ENCODE measurements at places on chromosomes 2 and 18.
A peak's percentile ranks its signal among the peaks of the same experiment; 100 is the strongest.

DNA sequence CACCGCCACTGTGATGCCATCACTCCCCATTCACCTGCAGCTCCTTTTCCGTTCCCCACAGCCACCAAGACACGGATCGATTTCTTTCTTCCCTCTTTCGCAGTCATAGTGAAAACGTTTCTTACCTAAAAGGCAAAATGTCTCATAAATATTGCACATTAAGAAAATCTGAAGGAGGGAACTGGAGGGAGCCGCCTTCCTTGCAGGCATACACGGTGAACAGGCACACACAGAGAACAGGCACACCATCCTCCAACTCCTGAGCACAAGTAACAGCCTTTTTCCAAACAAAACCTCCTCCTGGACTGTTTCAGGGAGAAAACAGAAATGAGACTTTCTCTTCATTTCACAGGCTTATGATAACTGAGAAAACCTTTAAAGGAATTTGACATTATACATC is 17.0 kb downstream of the MRPS5 start:
- DNase-seq: no peak

- DNase-seq: no peak
Measured at GRCh38 chr2:52141076-52141475, 1109.1 kb upstream of the NRXN1 start.

DNA sequence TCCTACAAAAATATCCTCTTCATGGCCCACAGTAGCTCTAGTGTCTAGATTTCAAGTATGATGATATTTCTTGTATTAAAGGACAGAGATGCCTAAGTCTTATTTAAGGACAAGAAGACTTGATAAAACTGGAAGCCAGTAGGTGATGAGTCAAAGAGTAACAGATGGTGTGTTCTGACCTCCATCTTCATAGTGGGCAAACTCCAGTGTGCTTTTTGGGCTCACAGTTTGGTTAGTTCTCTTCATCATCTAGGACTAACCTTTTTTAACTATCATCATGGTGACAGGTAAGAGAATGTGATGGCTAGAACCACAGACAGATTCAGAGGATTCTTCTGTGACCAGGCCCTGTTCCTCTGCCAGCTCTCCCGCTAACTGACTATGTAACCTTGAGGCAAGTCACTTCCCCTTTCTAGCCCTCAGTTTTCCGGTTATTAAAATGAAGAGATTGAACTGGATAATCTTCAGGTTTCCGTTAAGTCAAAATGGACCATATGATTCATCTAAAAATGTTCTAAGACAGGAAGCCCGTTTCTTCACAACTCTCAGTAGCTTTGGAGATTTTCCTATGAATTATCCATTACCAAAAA is 140.3 kb upstream of the RASGRP3 start:
- DNase-seq: no peak

GRCh38 chr2:53234548-53234903 is 533.1 kb upstream of the CHAC2 start:
- DNase-seq: no peak

GRCh38 chr2:104900608-104901007 is 46.7 kb downstream of the POU3F3 start:
- no peak for DNase-seq

- no peak for DNase-seq
Measured at GRCh38 chr18:37457341-37457740, 108.3 kb downstream of the CELF4 start.

DNA sequence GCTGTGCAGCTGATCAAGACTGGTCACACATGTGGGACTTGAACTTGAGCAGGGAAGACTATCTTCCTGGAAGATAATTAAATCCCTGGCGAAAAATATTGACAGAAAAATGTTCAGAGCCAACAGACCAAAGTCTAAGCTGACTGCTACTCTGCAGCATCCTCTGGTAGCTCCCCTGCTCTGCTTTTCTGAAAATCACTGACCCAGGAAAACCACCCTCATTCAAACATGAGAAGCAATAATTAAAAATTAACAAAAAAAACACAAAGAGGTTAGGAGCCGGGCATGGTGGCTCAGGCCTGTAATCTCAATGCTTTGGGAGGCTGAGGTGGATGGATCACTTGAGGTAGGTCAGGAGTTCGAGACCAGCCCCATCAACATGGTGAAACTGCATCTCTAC is 151.9 kb downstream of the SCG2 start:
- DNase-seq: no peak

- no peak for DNase-seq
Measured at GRCh38 chr18:57150081-57150480, 3.2 kb downstream of the BOD1L2 start.

- DNase-seq: peak; percentile 31
Measured at GRCh38 chr2:29014811-29015421, 33.8 kb downstream of the TOGARAM2 start.

GRCh38 chr2:25684577-25685473 is 11.4 kb upstream of the DTNB start:
- no peak for DNase-seq

DNA sequence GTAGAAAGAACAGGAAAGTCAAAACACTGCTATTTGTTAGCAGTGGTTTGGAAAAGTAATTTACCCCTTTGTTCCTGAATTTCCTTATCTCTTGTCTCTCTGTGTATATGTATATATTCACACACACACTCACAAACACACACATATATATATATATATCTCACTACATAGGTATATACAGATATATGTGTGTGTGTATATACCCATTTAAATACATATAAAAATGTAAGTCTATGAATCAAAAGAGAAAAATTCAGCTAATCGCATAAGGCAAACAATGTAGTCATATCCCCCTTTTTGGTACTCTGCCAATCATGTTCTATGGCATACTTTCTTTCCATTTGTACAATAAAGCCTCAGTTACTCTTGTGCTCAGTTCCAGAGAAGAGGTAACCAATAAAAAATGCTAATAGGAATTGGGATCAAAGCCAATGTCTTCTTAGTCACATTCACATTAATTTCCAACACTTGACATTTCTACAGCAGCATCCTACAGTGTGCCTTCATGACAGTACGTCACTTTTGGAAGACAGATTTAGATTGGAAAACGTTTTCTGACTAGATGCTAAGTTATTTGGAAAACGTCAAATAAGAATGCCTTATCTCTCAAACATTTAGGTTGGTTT is 94.6 kb downstream of the MC4R start:
- DNase-seq: no peak

- no peak for DNase-seq
Measured at GRCh38 chr2:145764631-145765030, 1244.7 kb upstream of the ZEB2 start.

DNA sequence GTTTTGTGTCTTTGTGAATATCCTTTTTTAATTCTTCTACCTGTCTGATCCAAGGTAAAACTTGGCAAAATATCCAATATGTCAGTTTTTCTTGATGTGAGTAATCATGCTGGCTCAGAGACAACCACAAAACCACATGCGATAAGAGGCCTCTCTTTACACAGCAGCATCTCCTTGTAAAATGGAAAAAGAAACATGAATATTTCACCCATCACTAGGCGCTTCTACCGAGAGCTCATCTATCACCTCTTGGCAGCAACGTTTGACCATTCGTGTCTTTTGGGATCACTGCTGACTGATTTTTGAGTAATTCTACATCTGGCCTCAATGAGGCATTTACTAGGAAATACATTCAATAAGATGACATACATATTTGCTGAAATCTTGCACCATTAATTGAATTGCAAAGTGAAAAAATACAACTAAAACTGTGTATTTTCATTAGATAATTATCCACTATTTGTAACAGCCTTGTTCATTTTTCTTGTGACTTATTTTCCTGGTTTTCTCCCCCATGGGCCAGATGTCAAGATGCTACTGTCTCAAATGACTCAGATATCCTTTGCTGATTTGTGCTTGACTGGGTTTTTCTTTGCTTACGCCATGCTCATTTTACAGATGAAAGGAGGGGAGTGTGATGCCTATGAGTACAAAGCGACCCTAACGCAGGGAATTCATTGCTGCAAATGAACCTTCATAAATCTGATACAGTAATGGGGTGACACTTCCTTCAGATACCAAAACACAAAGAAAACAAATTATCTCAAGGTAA is 467.5 kb downstream of the FBXO15 start:
- DNase-seq: no peak

DNA sequence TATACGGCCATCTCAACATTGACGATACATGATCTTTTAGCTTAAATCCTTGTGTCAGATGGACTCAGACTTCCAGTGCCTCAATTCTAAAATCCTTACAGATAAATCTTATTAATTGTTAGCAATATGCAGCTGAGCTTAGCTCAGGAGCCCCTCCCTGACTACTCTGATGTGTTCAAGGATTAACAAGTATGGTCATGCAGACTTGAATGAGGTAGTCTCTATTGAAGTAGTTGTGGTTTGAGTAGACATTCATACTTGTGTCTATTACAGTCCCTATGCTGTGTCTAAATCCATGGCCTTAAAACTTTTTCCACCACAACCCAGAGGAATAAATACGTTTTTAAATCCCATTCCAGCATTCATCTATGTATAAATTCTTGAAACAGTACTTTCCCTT is 119.5 kb downstream of the NUP35 start:
- no peak for DNase-seq

DNA sequence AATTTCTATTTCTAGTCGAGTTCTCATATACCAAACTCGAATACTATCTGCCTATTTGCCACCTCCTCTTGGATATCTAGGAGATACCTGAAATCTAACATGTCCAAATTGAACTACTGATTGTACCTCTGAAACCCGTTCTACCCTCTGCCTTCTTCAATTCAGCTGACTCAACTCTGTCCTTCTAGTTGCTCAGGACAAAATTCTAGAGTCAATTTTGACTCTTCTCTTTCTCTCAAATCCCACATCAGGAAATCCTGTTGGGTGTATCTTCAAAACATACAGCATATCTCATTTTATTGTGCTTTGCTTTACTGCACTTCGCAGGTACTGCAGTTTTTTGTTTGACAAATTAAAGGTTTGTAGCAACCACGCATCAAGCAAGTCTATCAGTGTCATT is 137.8 kb downstream of the ZAP70 start:
- DNase-seq: no peak

GRCh38 chr2:15941871-15942710 is 1.7 kb downstream of the MYCN start:
- no peak for DNase-seq

- DNase-seq: no peak
Measured at GRCh38 chr2:149180226-149180875, 141.9 kb downstream of the LYPD6B start.

All from activated CD4-positive, CD25-positive, alpha-beta regulatory T cell (primary cell).